ENCODE measurements at places on chromosomes 12 and 14.

DNA sequence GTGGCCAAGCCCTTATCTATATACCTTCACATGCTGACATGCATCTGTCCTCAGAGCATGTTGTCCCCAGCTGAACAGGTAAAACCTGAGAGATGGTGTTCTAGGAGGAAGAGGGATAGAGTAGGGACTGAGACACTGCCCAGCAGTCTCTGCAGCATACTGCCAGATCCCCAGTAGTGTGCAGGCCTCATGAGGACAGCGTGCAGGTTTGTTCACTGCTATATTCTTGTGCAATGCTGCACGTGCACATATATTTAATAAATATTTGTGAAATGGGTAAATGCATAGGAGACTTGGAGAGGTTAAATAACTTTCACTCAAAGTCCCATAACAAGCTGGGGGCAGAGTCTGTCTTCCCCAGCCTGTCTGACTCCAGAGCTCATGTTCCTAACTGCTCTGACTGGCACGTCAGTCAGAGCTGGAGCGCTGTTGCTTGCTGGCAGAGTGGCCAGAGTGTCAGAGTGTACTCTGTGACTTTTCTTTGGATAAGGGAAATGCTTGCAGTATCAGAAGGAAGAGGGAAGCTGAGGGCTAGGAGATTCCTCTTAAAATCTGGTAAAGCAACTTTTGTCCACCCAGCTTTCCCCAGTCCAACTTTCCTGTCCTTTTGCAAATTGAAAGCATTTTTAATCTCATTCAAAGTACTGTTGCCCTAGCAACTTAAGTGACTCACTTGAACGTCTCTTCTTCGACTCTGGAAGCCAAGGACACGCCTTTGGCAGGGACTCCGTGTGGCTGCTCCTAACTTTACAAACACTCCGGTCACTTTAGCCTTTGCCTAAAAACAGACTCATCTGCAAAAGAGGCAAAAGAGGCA lies 14.9 kb upstream of the POLR3B start:
- H3K4me1 ChIP-seq, result peaks cover 23% of the 10 kb centered on the region
- peak overlapping the region; percentile 35 for H3K27ac ChIP-seq
- no peaks in the 10 kb centered on the region for H3K27me3 ChIP-seq

DNA sequence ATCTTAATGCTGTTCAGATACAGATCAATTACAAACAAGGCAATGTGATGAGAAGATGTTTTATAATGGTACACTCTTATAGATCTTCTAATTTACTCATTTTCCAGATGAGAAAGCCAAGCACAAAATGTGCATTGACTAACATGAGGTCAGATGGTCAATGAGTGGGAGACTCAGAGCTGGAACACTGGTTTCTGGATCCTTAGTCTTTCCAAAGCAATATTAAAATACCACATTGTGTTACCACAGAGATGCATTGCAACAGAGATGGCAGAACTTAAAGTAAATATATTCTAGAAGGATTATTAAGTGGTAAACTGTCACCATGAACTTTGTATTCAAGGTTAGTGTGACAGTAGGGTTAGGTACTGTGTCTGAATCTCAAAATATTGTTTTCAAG lies 113.6 kb downstream of the SLC15A5 start:
- no peaks in the 10 kb centered on the region for H3K27me3 ChIP-seq
- no peak overlapping the region for H3K4me3 ChIP-seq
- no peak for DNase-seq
- H3K27ac ChIP-seq, result no peak overlapping the region
- no peaks in the 10 kb centered on the region for H3K4me1 ChIP-seq
- H3K36me3 ChIP-seq, result no peaks in the 10 kb centered on the region

GRCh38 chr12:104733717-104734175 lies 224.3 kb downstream of the SLC41A2 start:
- no peak overlapping the region for H3K4me3 ChIP-seq
- H3K27ac ChIP-seq, result no peak overlapping the region
- H3K4me1 ChIP-seq, result peaks cover 62% of the 10 kb centered on the region
- no peak for DNase-seq
- no peaks in the 10 kb centered on the region for H3K27me3 ChIP-seq

GRCh38 chr14:84351646-84352045 lies 1178.3 kb upstream of the FLRT2 start:
- no peaks in the 10 kb centered on the region for H3K4me1 ChIP-seq
- no peak overlapping the region for H3K4me3 ChIP-seq
- H3K27me3 ChIP-seq, result no peaks in the 10 kb centered on the region
- DNase-seq, result no peak

GRCh38 chr12:6825398-6826124 lies 2.6 kb upstream of the P3H3 start:
- peaks cover 10% of the 10 kb centered on the region for H3K27me3 ChIP-seq
- no peaks in the 10 kb centered on the region for H3K36me3 ChIP-seq
- peak; percentile 47 for DNase-seq
- peak overlapping the region; percentile 54 for H3K4me3 ChIP-seq
- H3K27ac ChIP-seq, result no peak overlapping the region

DNA sequence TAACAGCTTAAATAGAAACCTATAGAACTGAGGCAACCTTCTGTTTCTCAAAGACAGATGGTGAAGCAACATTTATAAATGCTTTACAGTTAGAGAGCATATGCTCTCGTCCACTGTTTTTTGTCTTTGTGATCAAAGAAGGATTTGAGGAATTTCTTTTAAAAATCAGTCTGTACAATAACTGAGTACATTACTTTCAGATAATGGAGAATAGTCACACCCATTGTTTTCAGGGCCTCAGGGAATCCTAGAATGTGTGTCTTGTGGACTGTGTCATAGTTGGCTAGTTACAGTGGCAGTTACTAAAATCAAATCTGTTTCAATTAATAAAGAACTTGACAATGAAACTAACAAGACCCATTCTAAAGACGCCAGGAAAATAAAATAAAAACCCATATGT lies 107.9 kb downstream of the PRKCH start:
- no peak overlapping the region for H3K27ac ChIP-seq
- no peaks in the 10 kb centered on the region for H3K36me3 ChIP-seq
- H3K27me3 ChIP-seq, result no peaks in the 10 kb centered on the region
- DNase-seq, result no peak
- no peak overlapping the region for H3K4me3 ChIP-seq
